Nasal cavity respiratory epithelium epithelial cell of viscerocranial mucosa (primary cell): ENCODE measurements at places on chromosomes 16 and 17. TPM values are rescaled to one million over a fixed set of nuclear protein-coding genes. Genes with fewer than 3 reads are reported as not detected.

The KRT33B gene
- 1.1 and 59.1 TPM in 2 replicates for total RNA-seq

The SMIM36 gene
- total RNA-seq: not detected in 2 replicates

The CFAP97D1 gene
- under 0.01 and 0.07 TPM in 2 replicates for total RNA-seq

The HSD11B2 gene
- total RNA-seq: 1.4 and 4.6 TPM in 2 replicates

The SLFN12 gene
- 1.4 and 5.5 TPM in 2 replicates for total RNA-seq

The BTBD17 gene
- total RNA-seq: not detected in 2 replicates

The KRT32 gene
- not detected in 2 replicates for total RNA-seq

The PTX4 gene
- total RNA-seq: not detected in 2 replicates

The TBC1D3H gene
- total RNA-seq: not detected in 2 replicates

The CAPNS2 gene
- 14.7 and 87.5 TPM in 2 replicates for total RNA-seq
